ENCODE measurements at places on chromosomes 2 and 18.

GRCh38 chr2:154370873-154371272 is 327.6 kb upstream of the KCNJ3 start:
- no peak for DNase-seq

GRCh38 chr2:176584333-176584732 is 315.1 kb downstream of the MTX2 start:
- DNase-seq = no peak

DNA sequence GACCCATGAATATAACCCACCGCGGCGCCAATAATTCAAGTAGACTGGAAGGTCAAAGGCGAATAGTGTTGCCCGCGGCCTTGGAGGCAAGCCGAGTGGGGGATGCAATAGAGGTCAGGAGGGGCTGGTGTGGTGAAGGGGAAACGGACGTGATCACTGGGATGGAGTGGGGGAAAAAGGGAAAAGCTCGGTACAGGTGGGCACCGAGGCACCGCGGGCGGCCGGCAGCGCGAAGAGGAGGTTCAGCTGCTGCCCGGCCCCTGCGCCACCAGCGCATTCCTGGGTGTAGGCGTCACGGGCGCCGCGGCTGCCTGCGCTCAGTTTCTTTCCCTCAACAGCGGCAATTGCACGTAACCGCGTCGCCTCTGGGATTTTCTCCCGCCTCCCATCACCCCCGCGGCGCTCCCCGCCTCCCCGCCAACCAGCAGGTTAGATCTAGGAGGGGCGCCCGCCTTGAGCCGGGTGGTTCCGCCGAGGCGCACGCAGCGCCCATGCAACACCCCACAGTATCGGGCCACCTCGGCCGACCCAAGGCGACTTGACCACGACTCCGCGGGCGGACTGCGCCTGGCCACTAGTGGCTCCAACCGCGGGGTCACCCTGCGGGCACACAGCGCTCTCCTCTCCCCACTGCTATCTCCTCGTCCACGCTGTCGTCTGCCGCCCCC is 1.5 kb downstream of the RND3 start:
- no peak for DNase-seq

GRCh38 chr2:42367835-42368234 is 6.8 kb upstream of the COX7A2L start:
- no peak for DNase-seq

GRCh38 chr18:58288921-58289797 is 245.1 kb downstream of the NEDD4L start:
- no peak for DNase-seq

DNA sequence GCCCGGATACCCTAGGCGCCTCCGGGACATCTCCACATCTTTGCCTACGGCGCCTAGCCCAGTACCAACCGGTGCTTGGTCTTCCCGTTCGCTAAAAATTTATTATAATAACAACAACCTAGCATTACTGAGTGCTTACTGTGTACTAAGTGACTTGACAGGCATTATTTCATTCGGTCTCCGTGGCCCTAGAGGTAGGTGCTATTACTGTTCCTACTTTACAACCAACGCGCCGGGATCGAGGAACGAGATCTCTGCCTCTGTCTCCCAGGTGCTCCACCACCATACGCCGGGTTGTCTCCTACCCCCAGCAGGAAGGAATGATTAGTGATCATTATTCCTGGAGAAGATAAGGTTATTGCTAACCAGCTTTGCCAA is 657 bp upstream of the BIN1 start:
- no peak for DNase-seq

- no peak for DNase-seq
Measured at GRCh38 chr2:101872480-101872879, 119.3 kb upstream of the IL1R2 start.
